ENCODE measurements at places on chromosomes 5 and 9.

GRCh38 chr9:20364959-20365358 is 257.3 kb downstream of the MLLT3 start:
- no peak for DNase-seq

DNA sequence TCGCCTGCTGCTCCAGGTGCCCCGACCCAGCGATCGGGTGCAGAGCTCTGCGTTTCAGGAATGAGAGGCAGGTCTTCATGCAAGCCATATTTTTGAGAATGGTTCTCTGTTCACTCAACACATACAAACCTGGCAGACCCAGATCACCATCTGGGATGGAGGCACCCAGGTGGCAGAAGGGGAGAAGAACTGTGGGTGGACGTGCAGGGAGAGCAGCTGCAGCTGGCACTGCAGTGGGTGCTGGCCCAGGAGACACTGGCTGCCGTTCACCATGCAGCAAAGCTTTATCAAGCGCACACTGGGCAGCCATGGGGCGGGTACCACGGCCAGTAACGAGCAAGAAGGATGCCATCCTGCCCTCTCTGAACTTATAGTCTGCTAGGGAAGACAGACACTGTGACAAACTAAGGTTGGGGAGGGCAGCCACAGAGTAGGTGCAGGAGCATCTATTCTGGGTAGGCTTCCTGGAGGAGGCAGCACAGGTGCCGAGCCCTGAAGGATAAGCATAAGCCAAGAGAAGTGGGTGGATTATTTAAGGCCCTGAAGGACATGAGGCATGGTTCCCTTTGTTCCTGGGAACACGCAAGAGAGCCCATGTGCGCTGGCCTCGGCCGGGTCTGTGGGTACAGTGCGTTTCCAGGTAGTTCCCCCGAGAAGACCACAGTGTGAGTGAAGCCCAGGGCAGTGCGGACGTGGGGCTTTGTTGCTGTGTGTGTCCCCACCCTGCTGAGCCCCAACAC is 46.2 kb upstream of the FCN2 start:
- DNase-seq: no peak

DNA sequence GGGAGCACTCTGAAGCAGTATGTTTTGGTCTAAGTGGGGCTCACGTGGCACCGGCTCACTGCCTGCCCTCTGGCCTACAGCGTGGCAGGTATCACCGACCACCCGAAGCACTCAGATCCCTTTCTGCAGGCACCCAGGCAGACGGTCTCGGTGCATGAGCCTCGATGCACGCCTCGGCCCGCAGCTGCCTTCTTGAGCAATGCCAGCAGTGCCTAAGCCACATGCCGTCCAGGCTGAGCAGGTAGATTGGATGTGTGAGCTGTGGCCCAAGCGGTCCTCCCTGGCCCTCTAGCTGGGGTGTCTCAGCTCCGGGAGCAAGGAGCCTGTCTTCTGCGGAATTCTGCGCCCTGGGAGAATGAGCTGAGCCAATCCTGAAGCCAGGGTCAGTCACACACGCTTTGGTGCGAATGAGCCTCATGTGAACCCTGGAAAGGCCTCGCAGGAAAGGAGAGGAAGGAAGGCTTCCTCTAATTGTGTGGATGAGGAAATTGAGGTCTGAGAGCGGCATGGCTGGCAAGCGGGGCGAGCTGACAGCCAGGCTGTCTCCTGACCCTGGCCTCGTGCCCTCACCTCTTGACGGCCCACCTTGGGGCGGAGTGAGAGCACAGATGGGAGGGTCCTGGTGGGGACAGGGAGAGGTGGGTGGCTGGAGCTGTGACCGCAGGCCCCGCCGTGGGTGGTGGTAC is 14.4 kb downstream of the RXRA start:
- no peak for DNase-seq

GRCh38 chr9:5617749-5618148 is 11.2 kb upstream of the RIC1 start:
- DNase-seq: no peak

DNA sequence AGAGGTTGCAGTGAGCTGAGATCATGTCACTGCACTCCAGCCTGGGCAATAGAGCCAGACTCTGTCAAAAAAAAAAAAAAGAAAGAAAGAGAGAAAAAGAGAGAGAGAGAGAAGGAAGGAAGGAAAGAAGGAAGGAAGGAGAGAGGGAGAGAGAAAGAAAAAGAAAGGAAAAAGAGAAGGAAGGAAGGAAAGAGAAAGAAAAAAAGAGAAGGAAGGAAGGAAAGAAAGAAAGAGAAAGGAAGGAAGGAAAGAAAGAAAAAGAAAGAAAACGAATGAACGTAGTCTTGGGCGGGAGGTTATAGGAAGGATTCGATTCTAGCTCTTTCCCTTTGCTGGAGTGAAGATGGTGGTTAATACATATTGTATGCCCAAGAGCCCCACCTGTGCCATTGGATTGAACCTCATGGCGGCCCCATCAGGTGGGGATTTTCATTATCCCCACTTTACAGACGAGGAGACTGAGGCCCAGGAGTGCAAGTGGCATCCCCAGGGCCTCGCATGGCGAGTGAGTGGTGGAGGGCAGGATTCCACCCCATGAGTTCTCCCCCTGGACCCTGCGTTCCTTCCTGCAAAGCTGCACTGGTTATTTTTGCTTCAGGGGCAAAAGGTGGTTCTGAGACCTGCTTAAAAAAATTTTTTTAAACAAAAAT is 80.9 kb upstream of the ASS1 start:
- DNase-seq: no peak

DNA sequence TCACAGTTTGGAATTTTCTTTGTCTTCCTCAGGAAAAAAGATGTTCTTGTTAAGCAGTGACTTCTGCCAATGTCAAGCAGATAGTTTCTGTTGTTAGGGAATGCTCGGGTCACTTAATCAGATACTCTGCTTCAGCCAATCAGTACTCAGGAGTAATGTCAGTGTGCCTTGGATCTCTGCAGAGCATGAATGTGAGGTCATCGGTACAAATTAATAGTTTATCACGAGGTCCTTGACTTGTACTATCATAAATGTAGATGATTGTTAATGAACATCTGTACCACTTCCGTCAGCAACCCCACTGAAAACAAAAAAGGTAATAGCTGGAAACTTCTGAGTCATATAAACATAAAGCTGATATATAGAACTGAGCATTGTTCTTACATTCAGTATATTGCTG is 73.6 kb downstream of the FBXL7 start:
- DNase-seq: no peak

DNA sequence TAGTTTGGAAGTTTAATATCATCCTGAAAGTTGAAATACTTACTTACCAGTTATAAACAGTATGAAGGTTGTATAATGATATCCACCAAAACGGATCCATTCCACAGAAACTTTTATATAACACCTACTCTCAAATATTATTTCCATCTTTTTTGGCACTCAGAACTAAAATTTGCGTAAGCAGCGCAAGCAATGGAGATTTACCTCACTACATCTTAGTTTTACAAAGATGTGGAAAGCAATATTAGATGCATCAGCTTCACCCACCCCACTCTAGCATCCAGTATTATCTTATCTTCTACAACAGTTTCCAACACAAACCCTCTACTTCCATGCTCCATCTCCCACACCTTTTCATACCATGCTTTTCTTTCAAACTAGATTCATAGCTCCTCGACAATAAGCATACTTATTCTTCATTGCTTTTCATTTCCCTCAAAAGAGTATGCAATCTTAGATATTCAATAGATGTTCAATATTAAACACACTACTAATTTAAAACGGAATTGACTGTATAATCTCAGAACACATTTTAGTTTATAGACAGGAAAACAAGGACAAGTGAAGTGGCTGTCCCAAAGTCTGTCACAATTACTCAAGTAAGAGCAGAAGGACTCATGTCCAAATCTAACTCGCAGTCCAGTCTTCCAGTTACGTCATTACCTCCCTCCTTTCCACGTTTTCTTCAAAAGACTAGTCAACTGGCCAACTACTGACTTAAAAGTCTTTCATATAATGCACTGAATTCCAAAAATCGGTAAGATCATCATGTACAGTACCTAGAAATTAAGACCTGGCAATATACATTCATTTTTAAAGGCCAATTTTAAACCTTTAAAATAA is 2.2 kb downstream of the PPP2CA start:
- DNase-seq: no peak

DNA sequence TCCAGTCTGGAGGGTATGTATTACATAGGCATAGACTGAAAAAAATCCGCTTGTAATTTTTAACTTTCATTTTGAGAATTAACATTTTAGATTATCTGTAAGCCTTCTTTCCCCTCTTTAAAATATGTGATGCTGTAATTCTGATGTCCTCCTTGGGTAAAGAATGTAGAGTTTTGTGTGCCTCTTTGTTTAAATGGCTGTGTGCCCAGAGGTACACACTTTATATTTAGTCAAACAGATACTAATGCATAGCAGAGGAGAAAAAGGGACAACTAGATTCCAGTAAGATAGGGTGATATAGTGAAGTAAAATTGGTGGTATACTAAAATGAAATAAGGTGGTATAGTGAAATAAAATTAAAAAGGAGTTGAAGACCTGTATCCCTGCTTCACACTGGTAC is 1.3 kb downstream of the FBXO38 start:
- no peak for DNase-seq

GRCh38 chr5:41637869-41638268 is 127.5 kb upstream of the PLCXD3 start:
- no peak for DNase-seq

DNA sequence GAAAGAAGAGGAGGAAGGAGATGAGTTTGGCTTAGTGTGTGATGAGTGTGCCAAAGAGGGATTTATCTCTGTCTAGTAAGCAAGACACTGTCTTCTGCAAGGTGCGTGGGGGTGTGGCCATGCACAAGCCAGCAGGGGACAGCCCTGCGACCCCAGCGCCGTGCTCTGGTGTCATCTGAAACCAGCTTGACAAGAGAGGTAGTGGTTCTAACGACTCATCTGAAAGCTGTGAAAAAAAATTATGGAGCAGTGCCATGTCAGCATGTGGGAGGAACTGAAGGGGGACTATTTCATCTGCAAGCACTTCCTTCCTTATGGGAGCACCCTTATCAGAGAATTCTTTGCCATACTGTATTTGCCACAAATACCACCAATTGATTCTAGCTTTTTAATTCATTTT is 398.6 kb downstream of the PSAT1 start:
- DNase-seq: no peak

DNA sequence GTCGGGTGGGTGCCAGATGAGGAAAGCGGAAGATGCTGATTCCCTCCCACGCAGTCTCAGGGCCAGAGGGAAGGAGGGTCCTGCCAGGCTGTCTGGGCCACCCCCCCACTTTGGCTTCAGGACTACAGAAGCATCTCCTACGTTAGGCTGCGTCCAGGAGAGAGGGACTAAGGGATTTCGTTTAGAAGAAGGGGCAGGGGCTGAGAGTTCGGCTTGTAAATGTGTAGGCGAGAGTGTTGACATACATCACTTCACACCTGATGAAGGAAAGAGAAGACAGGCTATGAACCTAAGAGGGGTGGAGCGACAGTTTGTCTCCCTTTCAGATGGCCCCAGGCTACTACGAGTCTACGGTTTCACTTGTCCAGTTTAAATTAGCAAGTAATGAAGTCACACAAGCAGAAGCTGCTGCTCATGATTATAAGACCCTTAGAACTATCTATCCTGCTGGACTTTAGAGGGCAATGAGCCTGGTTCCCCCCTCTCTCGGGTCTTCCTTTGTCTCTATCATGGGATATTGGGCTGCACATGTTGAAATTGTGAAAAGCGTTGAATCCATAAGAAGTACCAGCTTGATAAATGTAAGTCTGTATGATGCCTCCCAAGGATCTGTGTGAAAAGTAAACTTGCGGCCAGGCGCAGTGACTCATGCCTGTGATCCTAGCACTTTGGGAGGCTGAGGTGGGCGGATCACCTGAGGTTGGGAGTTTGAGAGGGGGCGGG is 193.0 kb downstream of the AOPEP start:
- DNase-seq: no peak

- DNase-seq: no peak
These were observed 102.5 kb downstream of the ST8SIA4 start for GRCh38 chr5:100800562-100800961.

DNA sequence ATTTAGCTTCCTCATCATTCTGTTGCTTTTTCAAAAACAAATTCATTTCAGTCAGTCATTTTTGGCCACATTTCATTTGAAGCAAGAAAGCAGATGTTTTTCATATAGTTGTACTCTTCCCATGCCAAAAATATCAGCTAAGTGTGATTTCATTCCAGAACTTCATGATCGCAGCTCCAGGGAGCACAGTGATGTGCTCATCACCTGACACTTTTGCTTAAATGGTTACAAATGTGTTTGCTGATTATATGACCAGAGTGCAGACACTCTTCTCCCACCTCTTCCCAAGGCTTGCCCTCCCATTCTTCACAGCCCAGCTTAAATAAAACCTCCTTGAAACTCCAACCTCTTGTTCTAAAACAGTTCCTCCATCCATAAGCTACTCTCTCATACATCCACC is 32.6 kb downstream of the GABRB2 start:
- no peak for DNase-seq

DNA sequence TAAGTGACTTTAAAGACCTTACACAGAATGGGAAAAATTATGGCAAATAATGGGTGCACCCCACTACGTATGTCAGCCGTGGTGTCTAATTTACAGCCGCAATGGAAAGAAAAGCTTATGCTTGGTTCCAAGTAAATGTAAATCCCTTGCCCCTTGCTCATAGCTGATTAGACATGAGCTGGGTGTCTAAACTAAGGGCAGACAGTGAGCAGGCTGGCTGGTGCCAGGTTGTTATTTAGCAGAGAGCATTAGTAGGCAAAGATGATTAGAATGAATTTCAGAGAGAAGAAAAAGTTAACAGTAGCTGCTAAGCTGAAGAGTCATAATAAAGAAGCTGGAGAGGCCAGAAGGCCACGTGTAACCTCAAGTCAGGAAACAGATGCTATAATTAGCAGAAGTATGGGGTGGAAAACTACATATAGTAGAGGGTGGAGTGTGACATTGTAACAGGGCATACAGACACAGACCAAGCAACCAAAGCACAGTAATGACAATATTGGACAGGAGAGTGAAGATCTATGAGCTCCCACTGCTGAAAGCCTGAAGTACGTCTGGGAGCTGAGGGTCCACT is 257.7 kb downstream of the MCTP1 start:
- DNase-seq: no peak

DNA sequence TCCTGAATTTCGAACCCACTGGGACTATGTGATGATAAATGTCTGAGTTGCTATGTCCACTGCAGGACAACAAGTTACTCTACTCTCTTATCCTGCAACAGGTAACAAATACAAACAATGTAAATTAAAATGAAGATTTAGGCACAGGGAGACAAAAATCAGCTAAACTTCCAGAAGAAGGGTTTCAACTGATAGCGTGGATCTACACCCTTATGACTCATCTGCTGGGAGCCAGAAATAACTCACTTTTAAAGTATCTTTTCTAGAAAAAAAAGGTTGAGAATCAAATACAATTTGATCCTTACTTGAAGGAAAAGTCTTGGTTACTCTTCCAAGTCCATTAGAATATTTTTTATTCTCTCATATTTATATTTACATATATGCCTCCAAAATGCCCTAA is 21.4 kb downstream of the PJA2 start:
- no peak for DNase-seq

DNA sequence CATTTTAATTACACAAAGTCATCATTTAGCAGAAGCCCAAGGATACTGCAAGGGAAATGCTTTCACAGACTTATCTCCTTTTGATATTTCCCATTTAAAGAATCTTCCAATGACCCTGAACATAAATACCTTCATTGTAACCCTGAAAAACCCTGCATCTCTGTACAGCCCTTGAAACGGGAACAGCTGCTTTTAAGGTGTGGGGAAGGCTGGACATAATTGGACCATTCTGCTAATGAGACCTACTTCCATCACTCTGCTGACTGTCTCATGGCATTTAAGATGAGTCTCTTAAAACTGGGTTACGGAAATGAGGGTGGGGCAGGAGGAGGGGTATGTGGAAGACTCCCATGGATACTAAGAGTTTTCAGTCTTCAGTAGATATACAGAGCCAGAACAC is 485.8 kb downstream of the BRINP1 start:
- no peak for DNase-seq

- no peak for DNase-seq
These were observed 377.7 kb downstream of the CYLC2 start for GRCh38 chr9:103372828-103373227.

Data from head of caudate nucleus (tissue), 42 donors.